Stomach (tissue), 19 donors: ENCODE measurements at places on chromosomes 11 and 22.

DNA sequence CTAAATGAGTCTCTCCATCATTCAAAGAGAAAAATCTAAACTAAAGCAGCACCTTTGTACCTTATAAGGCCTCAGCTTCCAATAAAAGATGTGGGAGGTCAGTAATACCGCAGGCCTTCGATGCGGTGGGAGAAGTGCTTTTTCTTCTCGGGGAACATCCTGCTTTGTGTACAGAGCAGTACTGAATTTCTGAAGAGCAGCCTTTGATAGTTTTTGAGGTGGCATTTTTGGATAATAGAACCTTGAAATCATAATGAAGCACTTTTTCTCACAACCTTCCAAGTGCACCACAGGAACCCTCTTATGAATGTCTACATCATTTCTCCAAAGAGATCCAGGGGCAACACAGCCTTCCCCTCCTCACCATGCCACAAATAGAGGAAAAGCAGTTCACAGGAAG is 39.6 kb downstream of the LRRC4C start:
- DNase-seq: no peak
- H3K4me3 ChIP-seq: no peak overlapping the region
- H3K27me3 ChIP-seq: no peaks in the 10 kb centered on the region
- no peaks in the 10 kb centered on the region for H3K4me1 ChIP-seq
- H3K36me3 ChIP-seq: no peaks in the 10 kb centered on the region

- no peaks in the 10 kb centered on the region for H3K27me3 ChIP-seq
- H3K27ac ChIP-seq: no peak overlapping the region
- H3K4me1 ChIP-seq: no peaks in the 10 kb centered on the region
- no peak for DNase-seq
- no peaks in the 10 kb centered on the region for H3K36me3 ChIP-seq
- no peak overlapping the region for H3K4me3 ChIP-seq
Measured at GRCh38 chr11:27339941-27340340, 23.1 kb downstream of the CCDC34 start.

- H3K27me3 ChIP-seq: no peaks in the 10 kb centered on the region
- no peak overlapping the region for H3K4me3 ChIP-seq
- H3K27ac ChIP-seq: no peak overlapping the region
- DNase-seq: no peak
- no peaks in the 10 kb centered on the region for H3K4me1 ChIP-seq
- no peaks in the 10 kb centered on the region for H3K36me3 ChIP-seq
Measured at GRCh38 chr11:60528465-60528864, 13.3 kb downstream of the MS4A13 start.

GRCh38 chr11:2534957-2535672 is 90.3 kb downstream of the KCNQ1 start:
- peaks cover 2% of the 10 kb centered on the region for H3K36me3 ChIP-seq
- peaks cover 35% of the 10 kb centered on the region for H3K4me1 ChIP-seq
- H3K27me3 ChIP-seq: no peaks in the 10 kb centered on the region
- no peak for DNase-seq

DNA sequence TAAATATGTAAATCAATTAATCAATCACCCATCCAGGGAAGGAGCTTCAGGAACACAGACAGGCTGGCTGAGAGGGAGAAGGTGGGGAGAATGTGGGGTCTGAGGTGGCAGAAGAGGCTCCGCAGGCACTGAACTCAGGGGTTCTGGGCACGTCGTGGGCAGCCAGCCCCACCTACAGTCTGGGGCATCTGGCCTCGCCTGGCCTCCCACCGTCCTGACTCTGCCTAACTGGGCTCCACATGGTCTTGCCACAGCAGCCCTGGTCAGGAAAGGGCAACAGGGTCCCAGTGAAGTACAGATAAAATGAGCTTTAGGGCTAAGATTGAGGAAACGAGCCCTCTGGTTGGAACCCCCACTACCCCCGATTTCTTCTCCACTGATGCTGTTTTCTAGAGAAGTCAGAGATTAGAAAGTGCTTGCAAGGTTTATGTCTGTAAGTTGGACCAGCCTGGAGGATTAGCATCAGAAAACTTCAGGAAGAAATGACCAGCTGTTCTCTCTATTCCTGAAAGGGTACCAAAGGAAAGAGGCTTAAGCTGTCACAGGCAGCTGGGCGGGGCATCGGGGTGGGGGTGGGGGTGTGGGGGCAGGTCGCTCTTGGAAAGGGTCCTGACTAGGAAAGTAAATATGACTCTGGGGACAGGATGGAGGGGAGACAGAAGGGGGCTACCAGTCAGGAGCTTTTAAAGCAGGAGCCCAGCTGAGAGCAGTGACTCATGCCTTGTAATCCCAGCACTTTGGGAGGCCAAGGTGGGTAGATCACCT is 261.7 kb downstream of the BUD13 start:
- H3K27ac ChIP-seq: no peak overlapping the region
- no peaks in the 10 kb centered on the region for H3K36me3 ChIP-seq
- DNase-seq: no peak
- H3K4me1 ChIP-seq: no peaks in the 10 kb centered on the region

DNA sequence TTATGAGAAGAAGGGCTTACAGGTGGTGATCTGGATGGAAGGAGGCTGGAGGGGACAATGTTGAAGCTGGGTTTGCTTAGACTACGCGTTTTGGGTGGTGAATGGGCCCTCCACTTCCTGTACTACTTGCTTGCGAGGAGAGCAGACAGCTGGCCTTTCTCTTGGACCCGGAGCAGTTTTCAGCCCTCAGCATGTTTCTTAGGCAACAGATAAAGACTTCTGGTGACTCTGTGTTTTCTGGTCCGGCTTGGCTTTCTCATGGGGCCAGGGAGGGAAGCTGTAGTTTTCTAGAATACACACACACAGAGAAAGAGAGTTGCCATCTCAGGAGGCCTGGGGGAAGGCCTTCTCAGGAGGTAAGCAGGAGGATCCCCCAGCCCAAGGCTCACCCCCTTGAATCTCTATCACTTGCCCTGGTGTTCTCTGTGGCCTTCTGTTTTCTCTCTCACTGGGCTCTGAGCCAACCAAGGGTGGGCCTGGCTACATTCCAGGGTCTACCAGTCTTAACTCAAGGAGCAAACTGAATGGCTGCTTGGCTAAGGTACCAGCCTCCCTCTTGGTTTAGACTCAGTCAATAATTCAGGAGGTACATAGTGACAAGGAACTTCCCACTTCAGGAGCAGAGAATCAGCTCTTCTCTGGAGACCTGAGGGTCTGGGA is 2.4 kb downstream of the CCS start:
- peaks cover 36% of the 10 kb centered on the region for H3K4me1 ChIP-seq
- peaks cover 17% of the 10 kb centered on the region for H3K36me3 ChIP-seq
- peak; percentile 89 for DNase-seq
- H3K27me3 ChIP-seq: no peaks in the 10 kb centered on the region

GRCh38 chr11:44260081-44260480 is 49.9 kb downstream of the ALX4 start:
- no peak for DNase-seq
- no peaks in the 10 kb centered on the region for H3K36me3 ChIP-seq
- no peak overlapping the region for H3K27ac ChIP-seq
- H3K4me3 ChIP-seq: no peak overlapping the region
- H3K27me3 ChIP-seq: peaks cover 19% of the 10 kb centered on the region

- H3K27me3 ChIP-seq: no peaks in the 10 kb centered on the region
- peaks cover 24% of the 10 kb centered on the region for H3K4me1 ChIP-seq
- no peak for DNase-seq
- H3K27ac ChIP-seq: no peak overlapping the region
Measured at GRCh38 chr11:128397362-128397761, 190.0 kb downstream of the ETS1 start.

DNA sequence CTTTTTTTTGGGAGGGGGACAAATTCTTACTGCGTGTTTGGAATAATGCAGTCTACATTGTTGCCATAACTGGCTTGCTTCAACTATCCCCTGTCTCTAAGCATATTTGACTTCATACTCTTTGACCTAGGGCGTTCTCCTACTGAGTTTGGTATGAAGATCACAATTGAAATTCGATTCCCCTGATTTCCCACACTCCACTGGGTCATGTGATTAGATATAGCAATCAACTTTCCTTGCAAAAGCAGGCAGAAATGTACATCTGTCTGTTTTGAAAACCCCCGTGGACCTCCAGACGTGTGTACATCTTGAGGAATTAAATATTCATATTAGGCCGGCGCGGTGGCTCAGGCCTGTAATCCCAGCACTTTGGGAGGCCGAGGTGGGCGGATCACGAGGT is 13.8 kb upstream of the CARD18 start:
- no peak for DNase-seq
- no peaks in the 10 kb centered on the region for H3K36me3 ChIP-seq
- no peaks in the 10 kb centered on the region for H3K27me3 ChIP-seq
- H3K4me3 ChIP-seq: no peak overlapping the region
- no peaks in the 10 kb centered on the region for H3K4me1 ChIP-seq

- H3K4me3 ChIP-seq: no peak overlapping the region
- H3K4me1 ChIP-seq: no peaks in the 10 kb centered on the region
- no peaks in the 10 kb centered on the region for H3K36me3 ChIP-seq
- no peak overlapping the region for H3K27ac ChIP-seq
- H3K27me3 ChIP-seq: no peaks in the 10 kb centered on the region
Measured at GRCh38 chr11:29616611-29617010, 400.2 kb downstream of the KCNA4 start.

- peaks cover 29% of the 10 kb centered on the region for H3K27me3 ChIP-seq
- H3K36me3 ChIP-seq: no peaks in the 10 kb centered on the region
- no peak overlapping the region for H3K27ac ChIP-seq
Measured at GRCh38 chr11:78961247-78961646, 386.6 kb upstream of the NARS2 start.
